ENCODE measurements at places on chromosomes 16 and 17.
A peak's percentile ranks its signal among the peaks of the same experiment; 100 is the strongest.

DNA sequence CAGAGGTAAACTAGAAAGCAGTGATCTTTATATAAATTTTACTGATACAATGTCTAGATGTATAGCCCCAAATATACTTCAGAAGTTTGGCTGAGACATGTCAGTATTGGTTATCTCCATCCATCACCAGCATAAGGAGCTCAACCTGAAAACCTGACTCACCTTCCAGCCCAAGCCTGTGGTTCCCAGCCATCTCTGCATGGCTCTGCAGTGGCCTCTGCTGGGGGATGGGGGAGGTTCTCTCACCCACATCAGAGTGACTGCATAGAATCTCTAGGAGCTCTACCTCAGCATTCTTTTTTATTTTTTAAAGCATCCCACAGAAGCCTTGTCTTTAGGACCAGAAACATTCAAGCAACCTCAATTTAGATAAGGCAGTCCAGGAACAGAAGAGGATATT lies 27.3 kb downstream of the USP7 start:
- DNase-seq, result peak; percentile 78

DNA sequence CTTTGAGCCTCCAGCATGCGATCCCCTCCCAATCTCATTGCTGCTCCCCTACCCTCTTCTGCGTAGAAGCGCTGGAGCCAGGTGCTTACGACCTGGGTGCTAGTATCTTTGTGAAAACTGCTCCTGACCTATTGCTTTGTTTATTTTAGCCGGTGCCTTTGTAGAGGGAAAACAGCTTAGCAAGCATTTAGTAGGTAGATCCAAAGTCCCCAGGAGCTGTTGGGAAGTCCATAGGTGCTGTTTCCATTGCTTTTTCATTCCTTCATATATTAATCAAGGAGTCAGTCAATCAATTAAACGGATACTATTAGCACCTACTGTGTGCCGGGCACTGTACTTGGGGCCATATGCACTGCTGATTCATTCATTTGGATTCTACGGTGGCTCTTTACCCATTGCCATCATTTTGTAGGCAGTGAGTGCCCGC lies 497.6 kb downstream of the WWOX start:
- no peak for DNase-seq

DNA sequence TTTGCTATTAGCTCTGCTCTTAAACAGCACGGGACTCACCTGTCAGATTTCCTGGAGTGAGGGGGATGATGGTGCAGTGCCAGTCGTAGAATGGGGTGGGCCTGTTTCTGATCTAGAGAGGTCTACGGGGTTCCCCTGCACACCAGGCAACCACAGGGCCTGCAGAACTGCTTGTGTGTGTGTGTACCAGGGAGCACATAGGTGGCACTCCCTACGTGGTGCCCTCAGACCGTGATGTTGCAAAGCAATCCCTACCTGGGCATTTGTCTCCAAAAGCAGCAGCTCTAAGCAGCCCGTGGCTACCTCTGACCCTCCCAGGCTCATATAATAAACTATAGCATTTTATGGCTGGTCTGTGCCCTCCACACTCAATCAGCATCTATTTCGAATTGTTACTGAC lies 38.5 kb downstream of the MPRIP start:
- DNase-seq, result no peak

DNA sequence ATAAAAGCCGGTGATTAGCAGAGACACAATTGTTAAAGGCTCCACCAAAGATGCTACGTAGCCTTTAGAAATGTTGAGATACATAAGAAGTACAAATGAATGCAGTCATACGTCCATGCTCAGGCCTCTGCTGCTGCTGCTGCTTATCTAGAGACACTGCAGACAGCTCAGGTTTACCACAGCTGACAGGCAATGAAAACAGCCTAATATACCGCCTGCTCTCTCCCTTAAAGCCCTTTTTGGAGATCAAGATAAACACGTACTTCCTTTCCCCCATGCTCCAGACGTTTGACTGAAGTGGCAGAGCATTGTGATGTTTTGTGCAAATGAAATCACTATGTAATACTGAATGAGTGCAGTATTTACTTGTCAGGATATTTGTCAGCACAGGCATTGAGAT lies 185.3 kb downstream of the AATF start:
- DNase-seq, result no peak

DNA sequence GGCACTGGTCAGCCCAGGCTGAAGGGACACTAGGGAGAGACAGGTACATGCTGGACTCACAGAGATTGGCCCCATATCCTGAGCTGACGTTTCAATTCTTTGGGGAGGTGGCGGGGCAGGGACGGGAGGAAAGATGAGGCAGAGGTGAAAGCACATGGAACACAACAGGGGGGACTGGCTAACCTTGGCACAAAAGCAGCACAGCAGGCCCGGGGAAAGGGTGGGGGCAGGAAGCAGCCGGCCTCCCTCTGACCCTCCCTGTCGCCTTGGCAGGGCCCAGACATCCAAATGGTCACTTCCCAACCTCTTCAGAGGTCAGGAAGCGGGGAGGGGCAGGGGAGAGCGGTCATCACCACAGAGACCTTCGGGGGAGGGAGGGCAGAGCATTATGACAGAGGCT lies 6.6 kb downstream of the VAT1 start:
- DNase-seq, result no peak

GRCh38 chr16:43294-43693 lies 10.1 kb downstream of the POLR3K start:
- DNase-seq, result no peak

DNA sequence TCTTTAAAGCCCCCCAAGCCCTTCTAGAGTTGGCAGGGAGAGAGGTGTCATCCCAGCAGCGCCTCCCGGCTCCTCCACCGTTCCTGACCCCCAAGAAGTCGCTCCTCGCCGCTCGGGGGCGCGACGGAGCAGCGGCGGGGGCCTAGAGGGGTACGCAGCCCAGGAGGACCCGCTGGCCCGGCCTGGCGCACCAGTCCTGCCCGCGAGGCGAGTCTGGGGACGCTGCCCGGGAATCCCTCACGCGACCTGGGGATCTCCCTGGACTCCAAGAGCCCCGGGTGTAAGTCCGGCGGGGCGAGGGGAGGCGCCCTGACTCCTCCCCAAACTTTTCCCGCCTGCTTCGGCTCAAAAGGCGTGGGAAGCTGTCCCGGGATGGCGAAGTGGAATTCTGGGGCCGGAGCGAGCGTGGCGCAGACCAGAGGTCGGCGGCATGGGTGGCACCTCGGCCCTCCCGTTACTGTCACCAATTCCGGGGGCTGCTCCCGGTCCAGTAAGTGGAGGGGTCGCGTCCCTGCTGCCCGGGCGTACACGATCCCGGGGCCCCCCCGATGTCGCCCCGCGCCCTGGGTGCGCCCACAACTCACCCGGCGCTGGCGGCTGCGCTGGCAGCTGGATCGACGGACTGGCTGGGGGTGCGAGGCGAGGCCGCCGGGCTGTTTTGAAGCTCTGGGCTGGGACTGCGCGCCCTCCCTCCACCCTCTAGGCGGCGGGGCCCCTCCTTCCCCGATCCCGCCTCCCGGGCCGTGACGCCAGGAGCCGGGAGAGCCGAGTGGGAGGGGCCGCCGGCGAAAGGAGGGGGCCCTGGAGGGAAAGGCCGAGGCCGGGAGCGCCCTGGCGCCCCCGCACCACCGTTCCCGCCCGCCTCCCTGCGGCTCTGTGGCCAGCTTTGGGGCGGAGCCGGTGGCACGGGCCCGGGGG lies at the start of gene EMP2:
EMP2 (minus strand) TSS at position 634 of the 918 bp plus-strand sequence. CDS start 32,981 bp downstream, outside the sequence.
- DNase-seq, result no peak

- no peak for DNase-seq
Measured at GRCh38 chr16:79698341-79698753, 97.8 kb upstream of the MAF start.

DNA sequence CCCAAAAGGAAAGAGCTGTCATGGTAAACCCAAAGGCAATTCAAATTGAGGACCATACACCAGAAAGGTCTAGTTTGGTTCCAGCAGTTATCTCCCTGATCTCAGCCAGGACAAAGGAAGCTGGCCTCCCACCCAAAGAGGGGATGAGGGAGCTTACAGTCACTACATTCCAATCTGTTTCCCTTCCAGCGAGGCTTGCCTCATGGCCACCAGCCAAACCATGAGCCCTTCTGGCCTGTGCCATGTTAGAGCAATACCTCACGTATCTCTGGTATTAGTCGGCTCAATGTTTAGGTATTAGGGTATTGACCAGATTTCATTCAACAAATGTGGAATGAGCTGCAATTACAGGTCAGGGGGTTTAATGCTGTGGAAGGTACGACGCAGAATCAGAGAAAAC lies 8.4 kb downstream of the NDUFAB1 start:
- no peak for DNase-seq

DNA sequence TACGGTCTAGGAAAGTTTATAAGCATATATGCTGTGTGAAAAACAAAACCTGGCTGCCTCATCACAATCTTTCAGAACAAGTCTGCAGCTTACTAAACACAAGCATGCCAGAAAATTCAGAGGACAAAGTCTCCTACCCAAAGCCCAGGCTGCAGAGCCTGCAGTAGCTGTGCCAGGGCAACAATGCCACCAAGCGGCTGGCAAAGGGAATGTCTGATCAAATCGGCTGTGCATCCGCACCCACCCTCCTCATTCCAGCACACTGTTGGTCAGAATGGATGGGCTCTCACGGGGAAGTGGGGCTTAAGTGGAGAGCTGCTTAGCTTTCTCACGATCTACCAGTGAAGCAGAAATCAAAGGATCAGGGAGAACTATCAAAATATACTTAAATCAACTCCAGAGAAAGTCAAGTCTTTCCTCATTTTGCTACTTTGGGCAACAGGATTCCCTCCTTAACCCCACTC lies 73.5 kb downstream of the CYTH1 start:
- DNase-seq, result peak; percentile 47

- no peak for DNase-seq
Measured at GRCh38 chr16:70692130-70692872, 6.4 kb upstream of the MTSS2 start.

- no peak for DNase-seq
Measured at GRCh38 chr16:84040823-84041820, 1.5 kb downstream of the SLC38A8 start.

GRCh38 chr16:68070249-68070730 lies 14.9 kb upstream of the NFATC3 start:
- DNase-seq, result no peak

DNA sequence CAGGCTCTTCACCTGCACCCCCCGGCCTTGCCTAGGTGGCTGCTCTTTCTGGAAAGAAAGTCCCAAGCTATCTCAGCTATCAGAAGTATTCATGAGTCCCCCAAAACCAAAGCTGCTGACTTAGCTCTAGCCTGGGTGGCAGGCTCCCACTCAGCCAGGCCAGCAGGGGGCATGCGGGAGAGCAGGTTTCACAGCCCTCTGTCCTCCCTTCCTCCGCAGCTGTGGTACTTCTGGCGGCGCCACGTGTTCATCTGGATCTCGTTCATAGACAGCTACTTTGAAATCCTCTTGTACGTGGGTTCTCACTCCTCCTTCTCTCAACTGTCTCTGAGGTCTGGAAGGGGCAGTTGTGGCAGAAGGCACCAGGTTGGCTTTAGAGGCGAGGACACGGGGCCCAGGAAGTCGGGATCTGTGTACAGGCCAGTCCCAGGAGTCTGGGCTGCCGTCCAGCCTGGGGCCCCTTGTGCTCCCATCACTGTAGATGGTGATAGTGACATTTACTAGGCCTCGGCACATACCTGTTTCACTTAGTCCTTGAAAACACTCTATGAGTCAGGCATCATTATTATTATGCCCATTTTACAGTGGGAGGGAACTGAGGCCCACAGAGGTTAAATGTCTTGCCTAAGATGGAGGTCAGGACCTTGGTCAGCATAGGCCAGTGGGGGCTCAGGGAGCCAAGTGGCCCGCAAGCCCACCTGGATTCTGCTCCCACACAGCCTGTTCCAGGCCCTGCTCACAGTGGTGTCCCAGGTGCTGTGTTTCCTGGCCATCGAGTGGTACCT lies 12.9 kb downstream of the TRPV2 start:
- peak; percentile 28 for DNase-seq

DNA sequence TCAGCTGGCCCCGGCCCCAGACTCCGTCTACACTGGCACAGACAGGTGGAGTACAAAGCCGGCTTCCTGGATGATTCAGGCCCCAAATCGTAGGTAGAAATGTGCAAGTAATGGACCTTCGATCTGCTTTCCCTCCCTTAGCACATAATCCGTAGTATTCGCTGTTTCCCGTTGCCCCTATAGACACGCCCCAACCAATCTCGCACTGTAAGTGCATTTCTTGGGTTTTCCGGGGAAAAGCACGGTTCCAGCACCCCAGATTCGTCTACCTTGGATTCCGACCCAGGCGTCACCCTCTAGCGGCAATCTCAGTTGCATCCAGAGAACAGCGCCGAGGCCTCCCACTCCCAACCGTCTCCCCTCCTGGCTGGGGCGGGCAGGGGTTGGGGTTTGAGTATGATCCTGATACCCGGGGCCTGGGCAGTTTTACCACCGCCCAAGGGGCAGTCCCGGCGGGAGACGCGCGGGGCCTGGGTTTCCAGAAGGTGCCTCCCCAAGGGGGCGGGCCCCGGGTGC lies 12.1 kb upstream of the FOXF1 start:
- no peak for DNase-seq

GRCh38 chr17:4163951-4164350 lies 21.0 kb downstream of the CYB5D2 start:
- no peak for DNase-seq

- DNase-seq, result no peak
Measured at GRCh38 chr17:79114458-79115301, 40.1 kb downstream of the ENGASE start.

GRCh38 chr17:57366558-57367351 lies 110.4 kb downstream of the MSI2 start:
- no peak for DNase-seq

GRCh38 chr16:4359914-4360313 lies 8.8 kb upstream of the PAM16 start:
- no peak for DNase-seq

DNA sequence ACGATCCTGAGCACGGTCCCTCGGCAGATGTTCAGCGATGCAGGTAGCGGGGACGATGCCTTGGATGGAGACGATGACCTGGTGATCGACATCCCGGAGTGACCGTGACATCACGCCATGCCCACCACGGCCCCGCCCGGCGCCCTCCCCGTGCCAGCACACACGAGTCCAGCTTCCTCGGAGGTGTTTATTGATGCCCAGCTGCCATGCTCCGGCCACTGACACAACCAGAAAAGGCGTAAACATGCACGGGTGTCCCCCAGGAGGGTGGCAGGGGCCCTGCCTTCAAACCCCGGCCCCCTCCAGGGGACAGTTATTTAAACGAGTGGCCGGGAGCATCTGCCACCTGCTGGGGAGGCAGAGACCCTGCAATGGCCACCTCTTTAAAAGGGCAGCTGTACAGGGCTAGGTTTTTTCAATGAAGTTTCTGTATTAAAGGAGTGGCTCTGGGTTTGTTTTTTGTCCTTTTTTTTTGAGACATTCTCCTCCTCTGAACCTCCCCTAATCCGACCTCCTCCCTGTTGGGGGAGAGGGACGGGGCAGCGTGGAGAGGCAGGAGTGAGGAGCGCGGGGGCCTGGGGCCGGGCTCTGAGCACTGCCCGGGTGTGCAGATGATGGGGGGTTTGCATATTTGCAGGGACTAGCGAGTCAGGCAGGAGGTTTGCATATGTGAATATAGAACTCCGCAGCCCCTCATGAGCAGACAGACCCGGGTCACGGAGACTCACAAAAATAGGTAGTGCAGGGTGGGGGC lies 5.3 kb downstream of the DOC2A start:
- DNase-seq, result no peak

GRCh38 chr17:82978765-82979349 lies 100.6 kb upstream of the METRNL start:
- DNase-seq, result no peak

GRCh38 chr16:86077243-86077940 lies 178.4 kb downstream of the IRF8 start:
- DNase-seq, result no peak

All from stimulated activated naive CD4-positive, alpha-beta T cell treated with Interleukin-2 at 50 U/mL for 16 hours (primary cell).